ENCODE measurements at places on chromosomes 6 and 20.

GRCh38 chr6:37699138-37699766 is 1.6 kb upstream of the MDGA1 start:
- DNase-seq = no peak

DNA sequence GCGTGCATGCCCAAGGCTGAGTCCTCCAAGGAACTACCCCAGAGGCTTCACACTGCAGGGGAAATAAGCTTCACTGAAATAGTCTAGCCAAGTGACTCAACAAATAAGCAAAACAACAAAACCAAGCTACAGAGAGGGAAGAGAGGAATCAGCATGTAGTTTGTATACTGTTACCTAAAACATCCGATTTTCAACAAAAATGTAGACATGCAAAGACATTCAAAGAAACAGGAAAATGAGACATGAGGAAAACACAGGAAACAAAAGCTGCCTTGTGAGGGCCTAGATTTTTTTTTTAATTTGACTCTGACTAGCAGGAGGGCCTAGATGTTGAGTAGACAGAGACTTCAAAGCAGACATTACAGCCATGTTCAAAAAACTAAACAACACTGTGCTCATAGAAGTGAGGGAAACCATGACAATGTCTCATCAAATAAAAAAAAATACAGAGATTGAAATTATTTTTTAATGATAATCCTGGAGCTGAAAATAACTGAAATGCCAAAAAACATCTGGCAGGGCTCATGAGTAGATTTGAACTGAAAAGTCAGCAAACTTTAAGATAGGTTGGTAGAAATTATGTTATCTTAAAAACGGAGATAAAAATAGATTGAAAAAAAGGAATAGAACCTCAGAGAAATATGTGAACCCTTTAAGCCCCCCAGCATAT is 16.4 kb upstream of the KIF25 start:
- DNase-seq = no peak

GRCh38 chr6:94270091-94270948 is 851.0 kb upstream of the EPHA7 start:
- DNase-seq = no peak

- no peak for DNase-seq
Measured at GRCh38 chr20:63152322-63153253, 63.3 kb downstream of the YTHDF1 start.

Data from activated T-helper 2 cell treated with anti-CD3 and anti-CD28 coated beads, Interferon-gamma antibody, Interleukin-2, Interleukin-4, amounts not matched to agents 10 μg/mL and 5 μg/mL and 100 μg/mL, durations not matched to agents 14 hours and 24 hours and 36 hours (primary cell).